ENCODE measurements at places on chromosomes 3 and 15.

DNA sequence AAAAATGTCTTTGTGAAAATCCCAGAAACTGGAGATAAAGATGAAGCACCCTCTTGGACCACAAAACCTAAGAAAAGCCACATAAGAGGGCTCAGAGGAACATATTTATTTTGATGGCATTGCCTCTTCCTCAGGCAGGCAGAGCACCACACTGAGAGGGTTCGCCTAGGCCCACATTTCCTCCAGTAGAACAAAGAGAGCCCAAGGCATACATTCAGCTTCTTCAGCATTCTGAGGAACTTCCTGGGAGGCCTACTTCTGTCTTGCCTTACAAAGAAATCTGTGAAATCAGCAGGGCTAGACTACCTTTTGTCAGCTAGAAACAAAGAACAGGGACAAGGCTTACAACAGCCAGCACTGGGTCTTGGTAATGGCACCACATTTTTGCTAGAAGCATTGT lies 1325.3 kb downstream of the SI start:
- DNase-seq: no peak

DNA sequence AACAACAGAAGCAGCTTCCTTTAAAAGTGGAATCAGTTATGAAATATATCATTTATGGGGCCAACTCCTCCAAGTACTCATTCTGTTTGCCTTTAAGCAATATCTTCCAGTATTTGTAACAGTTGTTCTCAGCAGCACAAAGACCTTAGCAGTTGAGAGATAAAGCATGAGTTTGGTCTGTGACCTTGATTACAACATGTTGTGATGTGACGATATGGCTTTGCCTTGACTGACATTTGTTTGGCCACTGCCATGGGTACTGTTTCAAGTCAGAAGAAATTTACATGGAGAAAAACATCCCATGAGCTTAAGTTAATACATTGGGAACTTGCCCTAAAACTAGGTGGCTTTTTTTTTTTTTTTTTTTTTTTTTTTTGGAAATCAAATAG lies 175.1 kb upstream of the KBTBD8 start:
- DNase-seq: no peak

DNA sequence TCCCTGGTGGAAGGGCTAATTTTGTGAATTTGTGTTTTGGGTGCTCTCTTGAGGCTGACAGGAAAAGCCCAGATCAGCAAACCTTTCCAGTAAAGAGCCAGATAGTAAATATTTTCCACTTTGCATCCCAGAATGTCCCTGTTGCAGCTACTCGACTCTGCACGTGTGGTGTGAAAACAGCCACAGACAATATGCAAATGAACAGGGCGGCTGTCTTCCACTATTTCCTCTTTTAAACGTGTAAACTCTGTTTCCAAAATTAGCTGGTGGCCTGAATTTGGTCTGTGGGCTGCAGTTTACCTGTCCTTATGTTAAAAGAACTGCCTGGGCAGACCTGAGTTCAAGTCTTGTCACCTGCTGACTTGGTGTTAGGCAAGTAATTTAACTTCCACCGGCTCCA lies 202.7 kb downstream of the EDEM1 start:
- DNase-seq: no peak

- no peak for DNase-seq
Observed at GRCh38 chr3:70815817-70816216, 503.4 kb upstream of the MDFIC2 start.

- no peak for DNase-seq
Observed at GRCh38 chr3:120144267-120144666, 50.0 kb upstream of the GSK3B start.

Data from NB4 (cell line).